ENCODE measurements at places on chromosomes 16 and 17. TPM values are rescaled to one million over a fixed set of nuclear protein-coding genes. Genes with fewer than 3 reads are reported as not detected.
A peak's percentile ranks its signal among the peaks of the same experiment; 100 is the strongest.

DNA sequence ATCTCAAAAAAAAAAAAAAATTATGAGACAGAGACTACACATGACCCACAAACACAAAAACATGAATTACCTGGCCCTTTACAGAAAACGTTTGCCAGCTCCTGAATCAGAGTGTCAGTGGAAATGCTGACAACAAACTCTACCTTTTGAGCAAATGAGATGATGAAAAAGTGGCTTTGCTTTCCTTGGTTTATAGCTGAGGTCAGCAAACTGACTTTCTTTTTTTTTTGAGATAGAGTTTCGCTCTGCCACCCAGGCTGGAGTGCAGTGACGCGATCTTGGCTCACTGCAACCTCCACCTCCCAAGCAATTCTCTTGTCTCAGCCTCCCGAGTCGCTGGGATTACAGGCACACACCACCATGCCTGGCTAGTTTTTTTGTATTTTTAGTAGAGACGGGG is 46.3 kb downstream of the ZCCHC14 start:
- DNase-seq: no peak

DNA sequence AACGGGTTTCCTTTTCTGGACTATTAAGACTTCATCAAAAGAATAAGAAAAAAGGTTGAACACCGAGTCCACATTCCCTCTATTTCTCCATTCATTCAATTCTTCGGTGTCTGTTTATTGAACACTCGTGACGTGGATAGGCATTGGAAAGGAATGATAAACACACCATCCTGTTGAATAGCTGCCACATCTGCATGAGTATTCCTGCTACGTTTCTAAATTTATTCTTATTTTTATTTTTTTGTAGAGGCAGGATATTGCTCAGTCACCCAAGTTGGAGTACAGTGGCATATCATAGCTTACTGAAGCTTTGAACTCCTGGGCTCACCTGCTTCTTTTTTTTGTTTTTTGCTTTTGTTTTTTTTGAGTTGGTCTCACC is 80.8 kb upstream of the CIBAR2 start:
- no peak for DNase-seq

GRCh38 chr17:76263896-76264295 is 1.3 kb upstream of the UBALD2 start:
- DNase-seq: no peak

DNA sequence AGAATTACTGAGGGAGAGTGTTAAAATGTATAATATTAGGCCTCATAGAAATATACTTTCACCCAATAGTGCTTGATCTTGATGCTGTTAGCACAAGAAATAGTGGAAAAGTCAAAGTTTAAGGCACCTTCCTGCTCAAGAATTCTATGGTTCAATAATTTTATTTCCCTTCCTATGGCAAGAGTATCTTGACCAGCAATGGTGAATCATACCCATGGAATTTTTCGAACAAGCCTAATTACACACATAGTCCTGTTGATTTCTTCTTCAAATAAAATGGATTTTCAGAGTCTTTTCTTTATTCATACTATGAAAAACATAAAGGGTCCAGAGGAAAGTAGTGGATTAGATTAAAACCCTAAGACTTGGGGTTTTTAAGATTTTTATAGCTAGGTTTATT is 810.6 kb downstream of the CDH11 start:
- DNase-seq: no peak

DNA sequence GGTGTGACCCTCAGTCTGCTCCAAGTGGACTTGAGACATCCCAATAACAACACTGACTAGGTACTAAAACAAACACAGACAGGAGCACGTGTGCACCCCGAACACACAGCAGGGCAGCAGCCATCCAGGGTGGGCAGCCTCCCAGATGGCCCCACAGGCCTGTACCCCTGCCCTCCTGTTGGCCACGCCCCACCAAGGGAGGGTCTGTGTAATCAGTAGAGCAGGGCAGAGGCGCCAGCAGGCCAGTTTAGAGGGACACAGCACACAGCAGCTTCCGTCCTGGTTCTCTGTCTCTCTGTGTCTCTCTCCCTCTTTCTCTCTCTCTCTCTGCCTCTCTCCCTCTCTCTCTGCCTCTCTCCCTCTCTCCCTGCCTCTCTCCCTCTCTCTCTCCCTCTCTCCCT is 21.4 kb downstream of the ACTG1 start:
- no peak for DNase-seq

Gene RHBDL1
- not detected for total RNA-seq

Gene SPNS1
- total RNA-seq: 29.1 TPM

DNA sequence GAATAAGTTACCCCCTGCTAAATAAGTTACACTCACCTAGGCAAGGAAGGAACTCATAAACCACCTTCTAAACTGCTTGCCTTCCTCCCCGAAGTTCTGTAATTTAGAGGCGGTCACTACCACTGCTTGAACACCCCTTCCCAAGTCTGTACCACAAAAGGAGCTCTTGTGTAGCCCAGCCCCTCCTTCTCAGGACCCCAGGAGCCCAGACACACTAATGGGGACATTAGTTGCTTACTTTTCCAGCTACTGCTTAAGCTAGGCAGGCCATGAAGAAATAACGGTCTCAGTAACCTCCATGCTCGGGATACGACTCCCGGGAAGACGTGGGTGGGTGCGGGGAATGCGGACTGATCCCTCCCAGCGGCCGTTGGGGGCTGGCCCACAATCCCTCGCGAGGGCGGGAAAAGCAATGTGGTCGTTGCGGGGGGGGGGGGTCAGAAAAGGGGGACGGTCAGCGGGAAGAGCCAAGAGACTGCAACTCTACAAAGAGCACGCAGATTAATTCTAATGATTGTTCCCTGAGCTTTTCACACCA is at the start of gene TEX14:
Gene TEX14, minus strand, starts transcription at position 345 of the 538 bp plus-strand sequence. CDS start 40,044 bp downstream, outside the sequence.
- DNase-seq: peak; percentile 16

GRCh38 chr16:30722916-30723315 is 23.9 kb downstream of the SRCAP start:
- no peak for DNase-seq
